ENCODE measurements at places on chromosomes 1 and 21.

GRCh38 chr1:23483321-23484252 lies at the start of gene ASAP3:
ASAP3 (minus strand) TSS chr1:23484179; CDS start chr1:23484133, 46 bp downstream.
- DNase-seq, result peak; percentile 37

GRCh38 chr21:35399002-35399530 lies 350.0 kb upstream of the RUNX1 start:
- DNase-seq, result no peak

DNA sequence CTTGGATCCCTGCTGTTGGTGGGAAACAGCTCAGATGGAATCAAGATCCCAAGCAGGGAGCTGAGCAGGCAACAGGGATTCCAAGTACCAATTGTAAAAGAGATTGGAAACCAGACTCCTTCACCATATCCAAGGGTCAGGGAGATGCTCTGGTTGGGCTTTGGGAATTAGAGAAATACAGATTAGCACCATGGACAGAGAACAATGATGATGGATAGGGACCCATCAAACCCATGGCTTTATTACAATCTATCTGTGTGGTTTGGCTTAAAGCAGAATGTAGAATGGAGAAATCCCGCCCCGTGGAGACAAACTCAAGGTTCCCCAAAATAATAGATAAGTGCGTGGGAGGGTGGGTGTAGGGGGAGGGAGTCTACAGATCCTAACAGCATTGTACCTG lies 120.7 kb upstream of the CSF3R start:
- DNase-seq, result no peak

GRCh38 chr1:9240914-9241820 lies 6.6 kb downstream of the H6PD start:
- no peak for DNase-seq

DNA sequence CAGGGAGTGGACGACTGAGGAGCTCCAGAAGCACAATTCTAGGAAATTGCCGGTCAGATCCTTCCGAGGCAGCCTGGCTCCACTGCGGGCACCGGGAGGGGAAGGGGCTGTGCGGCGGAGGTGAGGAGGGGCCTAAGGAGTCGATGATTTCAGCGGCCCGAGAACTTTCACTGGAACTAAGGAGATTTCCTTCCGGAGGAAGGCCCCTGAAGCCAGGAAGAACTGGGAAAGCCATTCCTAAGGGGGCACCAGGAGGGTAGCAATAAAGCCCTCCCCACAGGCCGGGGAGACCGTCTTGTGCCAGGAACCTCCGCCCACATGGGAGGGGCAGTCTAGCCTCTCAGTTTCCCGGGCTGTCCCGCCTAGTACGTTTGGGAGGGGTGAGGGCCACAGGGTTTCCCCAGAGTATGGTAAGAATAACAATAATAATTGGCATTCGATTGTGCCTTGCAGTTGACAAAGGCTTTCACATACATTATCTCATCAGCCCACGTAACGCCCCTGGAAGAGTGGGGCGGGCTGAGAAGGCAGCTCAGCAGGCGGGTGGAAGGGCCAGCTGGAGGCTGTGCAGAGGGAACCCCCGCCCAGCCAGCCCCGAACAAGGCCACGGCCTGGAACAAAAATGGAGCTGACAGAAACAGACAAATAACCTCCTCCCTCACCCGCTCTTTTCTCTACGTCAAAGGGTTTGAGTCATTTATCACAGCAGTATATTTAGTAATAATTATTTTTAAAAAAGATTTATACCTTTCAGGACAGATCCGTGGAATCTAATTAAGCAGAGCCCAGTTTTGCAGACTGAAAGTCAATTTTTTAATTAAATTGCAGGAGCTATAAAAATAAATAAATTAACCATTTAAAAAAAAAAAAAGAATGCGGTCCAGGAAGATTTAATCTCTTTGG lies 19.8 kb downstream of the NPR1 start:
- peak; percentile 91 for DNase-seq
